AG04450 (cell line): ENCODE measurements at places on chromosomes 2 and 18. TPM values are rescaled to one million over a fixed set of nuclear protein-coding genes. Genes with fewer than 3 reads are reported as not detected.

Gene ADI1
- 66.3 and 71.4 TPM in 2 replicates for polyA plus RNA-seq

Gene C1GALT1C1L
- polyA plus RNA-seq: 0.51 and 0.77 TPM in 2 replicates

Gene TET3
- 3.1 and 3.2 TPM in 2 replicates for polyA plus RNA-seq

GRCh38 chr2:23594460-23594825, 209.5 kb downstream of the KLHL29 start:
- no peak for DNase-seq

DNA sequence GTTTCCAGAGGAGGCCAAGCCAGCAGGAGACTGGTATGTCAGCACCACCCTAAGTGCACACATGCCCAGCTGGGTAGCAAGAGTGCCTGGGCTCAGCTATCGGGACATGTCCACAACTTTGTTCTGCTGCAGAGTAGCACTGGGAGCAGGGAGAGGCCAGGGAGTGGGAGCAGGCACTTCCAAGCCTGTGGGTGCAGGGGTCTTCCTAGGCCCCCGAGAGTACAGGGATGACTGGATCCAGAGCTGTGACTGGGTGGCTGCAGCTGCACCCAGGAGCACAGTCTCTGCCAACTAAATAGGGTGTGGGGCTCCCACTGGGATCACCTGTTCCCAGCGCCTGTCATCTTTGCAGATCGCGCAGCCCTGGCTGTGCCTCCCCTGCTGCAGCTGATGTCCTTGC, 256.0 kb upstream of the HNMT start:
- no peak for DNase-seq

GRCh38 chr2:84451579-84451978, 7.5 kb downstream of the SUCLG1 start:
- DNase-seq: no peak
